Trophoblast cell (in vitro differentiated cells and primary cell): ENCODE measurements at places on chromosomes 4 and X.

- no peak for DNase-seq
Observed at GRCh38 chr4:98148856-98149255, 5.6 kb upstream of the STPG2 start.

DNA sequence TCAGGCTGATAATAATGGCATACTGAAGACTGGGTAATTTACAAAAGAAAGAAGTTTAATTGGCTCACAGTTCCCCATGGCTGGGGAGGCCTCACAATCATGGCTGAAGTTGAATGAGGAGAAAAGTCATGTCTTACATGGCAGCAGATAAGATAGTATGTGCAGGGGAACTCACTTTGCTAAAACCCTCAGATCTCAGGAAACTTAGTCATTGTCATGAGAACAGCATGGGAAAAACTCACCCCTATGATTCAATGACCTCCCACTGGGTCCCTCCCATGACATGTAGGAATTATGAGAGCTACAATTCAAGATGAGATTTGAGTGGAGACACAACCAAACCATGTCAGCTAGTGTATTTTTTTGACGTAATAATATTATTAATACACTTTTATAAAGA is 149.8 kb upstream of the BOD1L1 start:
- no peak for DNase-seq

DNA sequence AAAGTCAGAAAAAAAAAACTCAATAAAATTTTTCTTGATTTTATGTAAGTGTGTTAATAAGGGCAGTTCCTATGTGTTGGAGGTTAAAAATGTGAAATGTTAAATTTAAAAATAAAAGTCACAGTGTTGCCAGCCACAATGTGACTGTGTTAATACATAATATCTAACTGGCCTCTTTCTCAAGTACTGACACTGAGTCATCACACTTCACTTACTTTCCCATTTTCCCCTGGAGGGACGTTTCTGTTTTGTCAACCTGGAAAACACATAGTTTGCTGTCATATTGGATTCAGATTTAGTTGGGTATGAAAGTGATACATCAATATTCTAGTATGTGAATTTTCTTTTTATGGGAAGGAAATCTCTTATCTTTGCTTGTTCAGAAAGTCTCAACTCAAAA is 46.4 kb downstream of the ARHGEF38 start:
- DNase-seq, result no peak

DNA sequence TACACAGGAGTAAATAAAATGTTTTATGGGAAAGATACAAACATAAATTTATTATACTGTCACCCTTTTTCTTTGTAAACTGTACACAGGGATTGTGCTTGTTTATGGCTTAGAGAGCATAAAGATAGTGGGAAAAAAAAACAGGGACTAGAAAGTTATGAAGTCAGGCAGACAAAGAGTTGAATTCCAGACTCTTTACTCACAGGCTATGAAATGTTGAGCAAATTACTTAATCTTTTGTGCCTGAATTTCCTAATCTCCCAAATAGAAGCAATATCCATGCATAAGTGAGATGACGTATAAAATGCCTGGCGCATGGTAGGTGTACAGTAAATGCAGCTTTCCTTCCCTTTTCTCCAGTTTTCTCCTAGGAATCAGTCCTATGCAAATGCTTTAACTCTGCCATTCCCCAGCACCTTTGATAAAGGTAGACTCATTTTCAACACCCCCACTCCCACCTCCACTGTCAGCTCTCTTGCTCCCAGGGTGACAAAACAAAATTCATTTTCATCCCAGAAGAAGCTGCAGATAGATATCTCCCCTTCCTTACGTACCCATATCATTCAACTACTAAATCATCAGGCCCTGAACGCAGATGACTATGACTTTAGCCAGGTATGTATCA is 44.5 kb upstream of the BTC start:
- DNase-seq, result peak; percentile 88

DNA sequence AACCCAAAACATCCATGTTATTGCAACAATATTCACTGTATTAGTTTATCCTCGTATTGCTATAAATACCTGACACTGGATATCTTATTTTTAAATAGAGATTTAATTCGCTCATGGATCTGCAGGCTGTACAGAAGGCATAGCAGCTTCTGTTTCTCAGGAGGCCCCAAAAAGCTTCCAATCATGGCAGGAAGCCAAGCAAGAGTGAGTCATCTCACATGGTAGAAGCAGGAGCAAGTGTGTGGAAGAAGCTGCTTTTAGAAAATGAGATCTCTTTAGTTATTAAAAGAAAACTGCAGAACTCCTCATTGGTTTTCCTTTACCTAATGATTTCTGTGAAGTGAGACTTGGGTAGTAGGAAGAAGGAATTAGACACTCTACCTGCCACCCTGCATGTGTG is 16.4 kb downstream of the ZNF732 start:
- no peak for DNase-seq

GRCh38 chr4:99572527-99573240 is 1.9 kb upstream of the MTTP start:
- DNase-seq, result no peak

GRCh38 chr4:138680989-138681604 is 334.5 kb upstream of the NOCT start:
- DNase-seq, result peak; percentile 51

DNA sequence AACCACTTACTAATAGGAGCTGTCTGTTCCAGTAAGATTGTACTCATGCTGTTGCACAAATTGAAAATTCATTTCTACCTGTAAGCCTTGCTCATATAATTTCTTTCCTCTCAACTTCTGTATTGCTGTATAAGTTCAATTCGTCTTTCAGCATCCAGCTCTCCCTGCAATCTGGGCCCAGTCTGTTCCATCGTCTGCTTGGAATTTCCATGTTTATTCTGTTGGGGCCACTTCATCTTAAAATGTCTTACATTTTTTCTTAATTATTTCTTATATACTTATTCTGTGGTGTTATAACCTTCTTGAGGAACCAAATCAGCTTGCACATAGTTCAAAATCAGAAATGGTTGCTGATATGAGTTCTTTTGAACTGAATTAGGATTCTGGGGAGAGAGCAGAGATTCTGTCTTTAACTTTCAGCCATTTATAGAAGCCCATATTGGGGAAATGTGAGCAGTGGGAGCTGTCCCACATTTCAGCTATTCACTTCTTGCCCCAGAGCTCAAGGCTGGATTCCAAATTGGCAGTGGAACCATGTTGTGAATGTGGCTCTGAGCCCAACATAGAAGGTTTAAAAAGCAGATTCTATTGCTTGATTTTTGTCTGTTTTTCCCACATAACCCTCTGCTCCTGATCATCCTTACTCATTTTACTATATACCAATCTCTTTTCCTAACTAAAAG is 291.9 kb downstream of the BMPR1B start:
- DNase-seq, result no peak

- DNase-seq, result no peak
Observed at GRCh38 chr4:180296036-180296599, 1947.1 kb upstream of the TENM3 start.

- DNase-seq, result peak; percentile 48
Observed at GRCh38 chrX:38260231-38260630, 39.6 kb upstream of the SRPX start.

GRCh38 chr4:165872461-165873297 is at the start of gene TLL1:
Gene TLL1, plus strand, starts transcription at chr4:165873237. Its CDS starts 668 bp downstream, at chr4:165873905.
- peak; percentile 26 for DNase-seq

DNA sequence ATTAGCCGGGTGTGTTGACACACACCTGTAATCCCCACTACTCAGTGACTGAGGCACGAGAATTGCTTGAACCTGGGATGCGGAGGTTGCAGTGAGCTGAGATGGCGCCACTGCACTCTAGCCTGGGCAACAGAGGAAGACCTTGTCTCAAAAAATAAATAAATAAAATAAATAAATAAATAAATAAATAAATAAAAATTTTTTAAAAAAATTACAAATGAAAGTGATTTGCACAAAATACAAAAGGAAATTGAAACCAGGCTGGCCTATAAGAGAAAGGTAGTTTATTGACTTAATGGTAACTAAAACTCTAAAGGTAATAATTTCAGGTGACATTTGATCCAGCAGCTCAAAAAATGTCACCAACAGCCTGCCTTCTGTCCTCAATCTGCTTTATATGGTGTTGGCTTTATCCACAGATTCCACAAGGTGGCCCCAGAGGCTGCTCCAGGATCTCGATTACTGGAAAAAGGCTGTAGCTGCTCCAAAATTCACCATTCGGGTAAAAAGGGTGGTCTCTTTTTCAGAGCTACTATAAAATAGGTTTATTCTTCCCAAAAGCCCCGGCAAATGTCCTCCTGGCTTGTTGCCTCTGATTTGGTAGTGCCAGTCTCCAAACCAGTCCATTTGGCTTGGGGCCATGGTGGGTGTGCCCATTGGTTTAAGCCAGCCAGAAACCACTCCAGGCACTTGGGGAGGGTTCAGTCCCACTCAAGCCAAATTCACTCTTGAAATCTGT is 61.4 kb upstream of the TRIM2 start:
- DNase-seq, result peak; percentile 75
